ENCODE measurements at places on chromosomes 16 and 17.

DNA sequence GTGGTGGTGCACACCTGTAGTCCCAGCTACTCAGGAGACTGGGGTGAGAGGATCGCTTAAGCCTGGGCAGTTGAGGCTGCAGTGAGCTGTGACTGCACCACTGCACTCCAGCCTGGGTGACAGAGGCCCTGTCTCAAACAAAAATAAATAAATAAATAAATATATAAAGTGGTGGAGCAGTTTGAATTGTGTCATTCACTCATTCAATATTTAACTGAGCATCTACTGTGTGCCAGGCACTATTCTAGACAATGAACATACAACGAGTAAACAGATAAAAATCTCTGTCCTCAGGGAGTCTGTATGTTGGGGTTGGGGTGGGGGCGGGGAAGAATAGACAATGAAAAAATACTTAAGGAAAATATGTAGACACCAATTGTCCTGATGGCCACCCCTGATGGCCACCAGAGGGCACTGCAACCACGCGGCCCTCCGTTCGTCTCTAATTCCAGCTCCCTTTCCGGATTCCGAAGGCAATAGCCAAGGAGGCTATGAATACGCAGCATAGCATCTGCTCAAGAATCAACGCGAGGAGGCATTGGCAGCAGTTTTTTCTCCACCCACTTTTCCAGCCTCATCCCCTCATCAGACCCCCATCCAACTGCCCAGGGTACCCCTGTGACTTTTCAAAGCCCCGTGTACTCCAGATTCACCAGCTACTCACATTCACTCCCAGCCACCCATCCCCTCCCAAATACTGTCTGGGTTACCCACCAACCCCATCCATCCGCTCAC lies 21.4 kb downstream of the QPRT start:
- peak; percentile 87 for DNase-seq

- DNase-seq, result no peak
These were observed 2.0 kb downstream of the MRM3 start for GRCh38 chr17:784143-784542.

GRCh38 chr17:66373944-66374817 lies 71.8 kb downstream of the PRKCA start:
- no peak for DNase-seq

GRCh38 chr16:80427795-80428194 lies 113.0 kb upstream of the DYNLRB2 start:
- DNase-seq, result no peak

GRCh38 chr17:76331083-76331482 lies 22.6 kb downstream of the PRPSAP1 start:
- no peak for DNase-seq

GRCh38 chr17:39579318-39580081 lies 28.2 kb downstream of the NEUROD2 start:
- peak; percentile 95 for DNase-seq

- no peak for DNase-seq
These were observed 120.6 kb upstream of the RPL38 start for GRCh38 chr17:74082886-74083285.

DNA sequence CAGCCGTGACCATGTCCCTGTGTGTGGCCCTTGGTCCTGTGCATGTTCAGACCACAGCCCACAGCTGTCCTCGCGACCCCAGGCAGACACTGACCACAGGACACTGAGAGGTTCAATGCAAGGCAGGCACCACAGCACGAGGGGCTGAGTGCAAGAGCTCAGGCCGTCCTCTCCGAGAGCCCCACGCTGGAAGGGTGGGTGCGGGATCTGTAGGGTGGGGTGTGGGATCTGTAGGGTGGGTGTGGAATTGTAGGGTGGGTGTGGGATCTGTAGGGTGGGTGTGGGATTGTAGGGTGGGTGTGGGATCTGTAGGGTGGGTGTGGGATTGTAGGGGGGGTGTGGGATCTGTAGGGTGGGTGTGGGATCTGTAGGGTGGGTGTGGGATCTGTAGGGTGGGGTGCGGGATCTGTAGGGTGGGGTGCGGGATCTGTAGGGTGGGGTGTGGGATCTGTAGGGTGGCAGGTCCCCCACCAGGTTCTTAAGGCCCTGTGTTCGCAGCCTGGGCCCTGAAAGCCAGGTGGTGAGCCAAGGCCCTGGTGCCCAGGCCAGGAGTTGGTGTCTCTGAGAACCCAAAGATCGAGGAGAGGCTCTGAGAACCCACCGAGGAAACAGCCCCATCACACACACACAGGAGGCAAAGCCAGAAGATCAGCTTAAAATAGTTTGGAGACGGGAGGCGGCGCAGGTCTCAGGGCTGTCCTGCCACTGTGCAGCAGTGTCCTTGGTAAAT lies 48.2 kb downstream of the METRNL start:
- no peak for DNase-seq

DNA sequence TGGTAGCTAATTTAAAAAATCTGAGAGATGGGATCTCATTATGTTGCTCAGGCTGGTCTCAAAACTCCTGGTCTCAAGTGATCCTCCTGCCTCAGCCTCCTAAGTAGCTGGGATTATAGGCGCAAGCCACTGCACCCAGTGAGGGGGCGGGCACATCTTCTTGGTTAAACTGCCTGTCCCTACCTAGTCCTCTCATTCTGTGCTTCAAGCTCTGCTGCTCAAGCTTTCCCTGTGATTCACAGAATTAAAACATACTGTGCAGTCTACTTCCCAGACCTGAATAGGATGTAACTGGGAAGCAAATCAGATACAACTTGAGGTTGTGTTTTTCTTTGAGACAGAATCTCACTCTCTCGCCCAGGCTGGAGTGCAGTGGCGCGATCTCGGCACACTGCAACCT lies 2.3 kb downstream of the MRPL38 start:
- DNase-seq, result no peak

DNA sequence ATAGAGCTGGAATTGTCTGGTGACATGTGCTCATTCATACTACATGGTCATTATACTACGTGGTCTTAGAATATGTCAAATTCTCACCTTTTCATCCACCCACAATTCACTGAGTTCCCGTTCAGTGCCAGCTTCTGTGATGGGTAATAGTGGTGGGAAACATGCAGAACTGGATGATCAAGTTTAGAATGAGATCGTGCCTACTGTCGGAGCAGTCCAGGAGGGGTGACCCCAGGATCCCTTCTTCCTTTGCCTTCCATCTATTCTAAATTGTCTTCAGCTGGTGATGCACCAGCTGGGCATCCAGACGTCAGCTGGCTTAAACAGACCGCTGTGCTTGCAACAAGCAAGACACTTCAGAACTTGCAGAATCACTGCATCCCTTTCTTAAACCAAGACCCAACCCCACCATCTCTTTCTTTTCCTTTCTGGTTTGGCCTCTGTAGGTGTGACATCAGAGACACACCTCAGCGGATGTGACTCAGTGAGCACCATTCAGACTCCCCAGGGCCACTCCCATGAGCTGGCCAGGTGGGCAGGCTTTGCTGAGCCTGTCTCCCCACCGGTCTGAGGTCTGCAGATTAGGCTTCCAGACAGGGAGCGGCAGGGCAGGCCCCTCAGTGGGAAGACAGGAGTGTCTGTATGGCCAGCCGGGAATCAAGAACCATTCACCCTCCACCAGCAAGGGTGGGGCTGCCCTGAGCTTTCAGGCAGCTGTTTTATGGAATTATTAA lies 18.1 kb downstream of the C17orf100 start:
- DNase-seq, result no peak

GRCh38 chr17:44539673-44540072 lies 17.6 kb upstream of the FZD2 start:
- peak; percentile 69 for DNase-seq

DNA sequence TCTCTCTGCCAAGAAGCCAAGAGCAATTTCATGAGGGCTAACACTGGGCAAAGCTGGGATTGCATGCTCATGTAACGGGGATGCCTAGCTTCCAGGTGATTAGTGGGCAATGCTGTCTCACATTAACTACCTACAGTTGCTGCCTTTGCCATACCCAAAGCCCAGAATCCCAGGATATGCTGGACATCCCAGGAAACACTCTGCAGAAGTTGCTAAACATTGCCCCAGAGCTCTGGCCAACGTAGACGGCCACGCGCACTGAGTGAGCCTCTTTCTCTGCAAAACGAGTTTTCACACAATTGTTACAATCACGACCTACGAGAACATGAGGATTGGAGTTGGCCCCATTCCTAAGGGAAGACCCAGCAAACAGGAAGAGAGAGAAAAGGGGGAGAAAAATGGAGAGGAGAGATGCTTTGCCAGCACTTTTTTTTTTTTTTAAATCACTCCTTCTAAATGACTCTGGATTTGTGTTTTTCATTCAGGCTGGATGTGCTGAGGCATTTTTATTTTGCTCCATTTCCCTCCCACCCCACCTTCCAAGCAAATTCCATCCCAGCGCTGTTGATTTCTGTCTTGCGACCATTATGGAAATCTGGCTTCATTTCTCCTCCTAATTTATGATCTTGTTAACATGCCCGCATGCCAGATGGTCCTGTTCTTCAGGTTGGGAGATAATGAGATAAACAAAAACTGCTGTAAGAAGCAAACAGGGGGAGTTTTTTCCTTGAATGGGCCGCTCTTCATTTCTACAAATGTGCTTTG lies 112.8 kb upstream of the DNAH9 start:
- no peak for DNase-seq

GRCh38 chr17:80861418-80861815 lies 130.2 kb upstream of the CHMP6 start:
- DNase-seq, result no peak

- DNase-seq, result peak; percentile 26
These were observed 47.7 kb downstream of the CFDP1 start for GRCh38 chr16:75385507-75386152.

GRCh38 chr17:73391331-73392265 lies 79.8 kb upstream of the CDC42EP4 start:
- no peak for DNase-seq

- DNase-seq, result no peak
These were observed 9.4 kb downstream of the C17orf100 start for GRCh38 chr17:6660805-6661463.

- DNase-seq, result no peak
These were observed 18.8 kb downstream of the GSE1 start for GRCh38 chr16:85631802-85632393.

DNA sequence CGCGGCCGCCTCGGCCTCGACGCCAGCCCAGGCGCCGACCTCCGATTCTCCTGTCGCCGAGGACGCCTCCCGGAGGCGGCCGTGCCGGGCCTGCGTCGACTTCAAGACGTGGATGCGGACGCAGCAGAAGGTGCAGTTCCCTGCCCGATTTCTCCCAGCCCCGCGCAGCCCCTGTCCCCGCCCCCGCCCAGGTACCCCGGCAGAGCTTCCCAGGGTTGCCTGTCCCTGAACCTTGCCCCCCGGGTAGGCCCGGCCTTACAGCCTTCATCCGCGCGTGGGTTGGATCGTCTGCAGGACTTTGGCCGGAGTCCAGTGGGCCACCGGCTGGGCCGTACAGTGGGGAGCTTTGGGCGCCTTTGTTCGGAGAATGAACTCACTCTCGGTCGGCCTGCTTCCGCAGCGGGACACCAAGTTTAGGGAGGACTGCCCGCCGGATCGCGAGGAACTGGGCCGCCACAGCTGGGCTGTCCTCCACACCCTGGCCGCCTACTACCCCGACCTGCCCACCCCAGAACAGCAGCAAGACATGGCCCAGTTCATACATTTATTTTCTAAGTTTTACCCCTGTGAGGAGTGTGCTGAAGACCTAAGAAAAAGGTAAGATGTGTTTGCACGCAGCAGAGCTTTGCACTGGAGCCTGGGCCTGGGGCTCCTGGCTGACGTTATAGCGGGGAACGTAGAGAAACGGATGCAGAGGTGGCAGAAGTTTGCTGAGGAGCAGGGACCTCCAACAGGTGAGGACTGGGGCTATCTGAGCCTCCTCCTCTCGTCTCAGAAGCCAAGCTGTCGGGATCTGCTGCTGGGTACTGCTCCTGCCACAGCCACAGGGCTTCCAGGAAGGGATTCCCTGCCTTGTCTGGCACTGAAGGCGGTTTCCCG lies 593 bp downstream of the GFER start:
- no peak for DNase-seq

GRCh38 chr17:5381542-5381941 lies 37.9 kb downstream of the NUP88 start:
- no peak for DNase-seq

GRCh38 chr17:50186661-50187393 lies 14.6 kb downstream of the COL1A1 start:
- no peak for DNase-seq

- no peak for DNase-seq
These were observed 42.3 kb downstream of the C16orf82 start for GRCh38 chr16:27108826-27109665.

GRCh38 chr17:27207073-27207513 lies 86.8 kb upstream of the WSB1 start:
- no peak for DNase-seq

DNA sequence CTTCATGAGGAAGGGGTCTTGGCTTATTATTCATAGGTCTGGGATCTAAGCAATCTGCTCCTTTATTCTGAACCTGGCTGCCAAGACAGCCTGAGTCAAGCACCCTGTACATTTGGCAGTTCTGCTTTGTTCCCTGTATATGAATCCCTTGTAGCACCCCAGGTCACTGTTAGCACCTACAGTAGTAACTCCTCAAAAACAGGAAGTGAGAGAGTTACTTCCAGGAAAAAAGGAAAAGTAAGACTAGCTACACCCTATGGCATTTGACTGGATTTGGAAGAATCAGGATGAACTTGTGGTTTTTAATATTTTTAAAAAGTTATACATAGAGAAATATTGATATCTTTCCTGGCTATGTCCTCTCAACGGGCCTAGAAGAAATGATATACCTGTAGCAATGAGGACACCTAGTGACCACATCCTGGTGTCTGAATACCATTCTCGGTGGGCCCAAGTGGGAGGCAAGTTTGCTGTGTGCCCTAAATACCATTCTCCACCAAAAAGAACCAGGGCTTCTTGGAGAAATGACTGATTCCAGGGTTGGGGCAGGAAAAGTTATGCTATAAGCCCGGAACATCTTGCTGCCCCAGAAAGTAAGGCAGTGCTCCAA lies 9.9 kb downstream of the ANKRD40 start:
- DNase-seq, result no peak

- DNase-seq, result no peak
These were observed 966 bp downstream of the MIEN1 start for GRCh38 chr17:39729280-39729851.

DNA sequence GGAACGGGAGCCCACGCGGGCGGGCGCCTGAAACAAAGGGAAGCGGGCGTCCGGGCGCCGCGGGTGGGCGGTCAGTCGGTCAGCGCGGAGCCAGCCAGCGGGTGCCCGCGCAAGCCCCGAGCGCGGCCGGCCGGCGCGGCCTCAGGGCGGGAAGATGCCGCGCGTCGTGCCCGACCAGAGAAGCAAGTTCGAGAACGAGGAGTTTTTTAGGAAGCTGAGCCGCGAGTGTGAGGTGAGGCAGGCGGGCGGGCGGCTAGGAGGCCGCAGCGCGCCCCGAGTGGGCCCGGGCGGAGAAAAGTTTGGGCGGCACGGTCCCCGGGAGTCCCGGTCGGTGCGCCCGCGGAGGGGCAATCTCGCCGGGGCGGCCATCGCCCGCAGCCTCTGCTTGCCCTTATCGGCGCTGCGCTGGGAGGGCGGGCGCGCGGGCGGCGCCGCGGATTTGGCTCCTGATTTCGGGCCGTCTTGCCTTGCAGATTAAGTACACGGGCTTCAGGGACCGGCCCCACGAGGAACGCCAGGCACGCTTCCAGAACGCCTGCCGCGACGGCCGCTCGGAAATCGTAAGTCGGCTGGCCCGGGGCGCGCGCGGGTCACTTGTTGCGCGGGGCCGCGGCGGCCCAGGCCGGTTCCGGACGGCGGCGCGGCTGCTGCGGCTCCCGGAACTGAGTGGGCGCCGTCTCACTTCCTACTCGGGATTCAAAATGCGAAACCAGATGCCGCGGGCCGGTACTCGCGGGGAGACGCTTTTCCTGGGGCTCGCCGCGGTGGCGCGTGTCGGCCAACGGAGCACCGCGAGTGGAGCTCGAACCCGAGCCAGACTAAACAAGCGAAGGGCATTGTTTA lies 526 bp downstream of the CBFB start:
- peak; percentile 62 for DNase-seq
